ENCODE measurements at places on chromosomes 6 and 20. TPM values are rescaled to one million over a fixed set of nuclear protein-coding genes. Genes with fewer than 3 reads are reported as not detected.

The MYB gene
- total RNA-seq, result 7.0 TPM

The PACSIN1 gene
- total RNA-seq, result 0.46 TPM

The ZSCAN23 gene
- 4.7 TPM for total RNA-seq

The SLC35D3 gene
- not detected for total RNA-seq

The ZNF322 gene
- 34.8 TPM for total RNA-seq

DNA sequence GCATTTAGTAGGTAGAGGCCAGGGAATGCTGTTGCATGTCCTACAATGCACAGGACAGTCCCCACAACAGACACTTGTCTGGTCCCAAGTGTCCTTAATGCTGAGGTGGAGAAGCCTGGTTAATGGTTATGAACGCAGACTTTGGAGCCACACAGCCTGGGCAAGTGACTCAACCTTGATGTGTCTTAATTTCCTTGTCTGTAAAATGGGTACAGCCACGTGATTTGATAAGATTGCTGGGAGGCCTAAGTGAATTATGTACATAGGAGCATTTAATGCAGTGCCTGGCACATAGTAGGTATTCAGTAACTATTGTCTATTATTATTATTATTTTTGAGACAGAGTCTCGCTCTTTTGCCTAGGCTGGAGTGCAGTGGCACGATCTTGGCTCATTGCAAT, 11.4 kb downstream of the KCNG1 start:
- no peak for DNase-seq

- DNase-seq, result no peak
Measured at GRCh38 chr6:170454512-170455285, 98.4 kb downstream of the PSMB1 start.

DNA sequence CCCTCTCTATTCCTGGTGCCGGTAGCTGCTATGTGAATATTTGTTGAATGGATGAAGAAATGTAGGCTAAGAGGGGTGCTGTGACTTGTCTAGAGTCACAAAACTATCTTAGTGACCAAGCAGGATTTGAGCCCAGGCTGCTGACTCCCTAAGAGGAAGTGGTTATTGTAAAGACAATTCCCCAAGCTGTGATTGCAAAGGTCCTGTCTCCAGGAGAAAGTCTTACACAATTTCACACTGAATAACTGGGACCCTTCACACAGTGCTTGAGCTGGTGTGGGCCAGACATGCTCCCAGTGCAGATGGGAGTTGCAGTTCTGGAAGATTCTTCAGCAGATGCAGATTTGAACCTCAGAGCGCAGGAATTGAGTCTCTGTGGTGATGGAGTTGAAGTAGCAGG, 38.1 kb downstream of the IYD start:
- no peak for DNase-seq

- no peak for DNase-seq
Measured at GRCh38 chr6:34884996-34885395, 2.8 kb downstream of the TAF11 start.

All from ovary (tissue), 10 donors.